Occipital lobe (tissue), 3 donors: ENCODE measurements at places on chromosomes 16 and 17. TPM values are rescaled to one million over a fixed set of nuclear protein-coding genes. Genes with fewer than 3 reads are reported as not detected.

The UMOD gene
- not detected for total RNA-seq

The ITGAL gene
- total RNA-seq: 1.1 TPM

The GAST gene
- not detected for total RNA-seq

The HBZ gene
- 0.31 TPM for total RNA-seq

The HEXD gene
- total RNA-seq: 20.6 TPM

The GPR139 gene
- total RNA-seq: 1.4 TPM

The TRAPPC1 gene
- total RNA-seq: 22.3 TPM

The CAMTA2 gene
- total RNA-seq: 5.1 TPM

The RAB34 gene
- 10.6 TPM for total RNA-seq

The SLC6A2 gene
- total RNA-seq: not detected

The HOXB7 gene
- not detected for total RNA-seq

The GTF3C1 gene
- 66.0 TPM for total RNA-seq

The KSR1 gene
- 15.3 TPM for total RNA-seq

The GPR179 gene
- total RNA-seq: 0.31 TPM

The MIS12 gene
- 18.2 TPM for total RNA-seq

The PROCA1 gene
- total RNA-seq: 3.3 TPM

The OR4D1 gene
- total RNA-seq: under 0.01 TPM

The CDR2L gene
- total RNA-seq: 4.5 TPM

The TSNAXIP1 gene
- 3.7 TPM for total RNA-seq

The LRRC36 gene
- 1.4 TPM for total RNA-seq

The CHRNE gene
- 0.62 TPM for total RNA-seq

The ABCC6 gene
- 0.16 TPM for total RNA-seq

The AXIN2 gene
- total RNA-seq: 33.1 TPM

The MILR1 gene
- 2.2 TPM for total RNA-seq

The SARM1 gene
- 17.8 TPM for total RNA-seq

The PSKH1 gene
- total RNA-seq: 5.1 TPM

The SEPTIN12 gene
- total RNA-seq: not detected

The NXPH3 gene
- 17.9 TPM for total RNA-seq

The SLFN12 gene
- 4.1 TPM for total RNA-seq

The METRN gene
- total RNA-seq: 16.7 TPM

The CX3CL1 gene
- 2.5 TPM for total RNA-seq

The TEN1 gene
- 7.3 TPM for total RNA-seq

The NACA2 gene
- not detected for total RNA-seq

The KCNH4 gene
- 0.31 TPM for total RNA-seq

The KRT37 gene
- not detected for total RNA-seq

The ARHGAP23 gene
- total RNA-seq: 42.9 TPM

The NPIPB6 gene
- not detected for total RNA-seq

The ODAD4 gene
- total RNA-seq: 1.6 TPM

The PPM1E gene
- 55.1 TPM for total RNA-seq

The VWA3A gene
- 0.94 TPM for total RNA-seq

The TEKT5 gene
- total RNA-seq: 1.2 TPM

The TBC1D28 gene
- total RNA-seq: not detected

The GSG1L gene
- total RNA-seq: 2.0 TPM

The SULT1A1 gene
- total RNA-seq: 7.3 TPM

The TBC1D16 gene
- total RNA-seq: 35.4 TPM

The TBC1D3E gene
- not detected for total RNA-seq

The CALB2 gene
- total RNA-seq: 9.2 TPM

The GRAP gene
- total RNA-seq: 3.6 TPM

The SLC38A8 gene
- not detected for total RNA-seq

The KRT27 gene
- not detected for total RNA-seq

The TTYH2 gene
- 8.3 TPM for total RNA-seq

The MPO gene
- not detected for total RNA-seq

The ASGR2 gene
- total RNA-seq: not detected

The SETD6 gene
- 21.5 TPM for total RNA-seq

The KRT33B gene
- not detected for total RNA-seq

The NGFR gene
- total RNA-seq: 3.3 TPM

The GRIN2C gene
- 0.47 TPM for total RNA-seq
